ENCODE measurements at places on chromosomes 13 and 19. TPM values are rescaled to one million over a fixed set of nuclear protein-coding genes. Genes with fewer than 3 reads are reported as not detected.

The ANGPTL8 gene
- not detected for total RNA-seq

The ZNF132 gene
- total RNA-seq, result 4.9 TPM

- no peak for DNase-seq
Observed at GRCh38 chr19:33358408-33358807, 15.1 kb upstream of the CEBPG start.

DNA sequence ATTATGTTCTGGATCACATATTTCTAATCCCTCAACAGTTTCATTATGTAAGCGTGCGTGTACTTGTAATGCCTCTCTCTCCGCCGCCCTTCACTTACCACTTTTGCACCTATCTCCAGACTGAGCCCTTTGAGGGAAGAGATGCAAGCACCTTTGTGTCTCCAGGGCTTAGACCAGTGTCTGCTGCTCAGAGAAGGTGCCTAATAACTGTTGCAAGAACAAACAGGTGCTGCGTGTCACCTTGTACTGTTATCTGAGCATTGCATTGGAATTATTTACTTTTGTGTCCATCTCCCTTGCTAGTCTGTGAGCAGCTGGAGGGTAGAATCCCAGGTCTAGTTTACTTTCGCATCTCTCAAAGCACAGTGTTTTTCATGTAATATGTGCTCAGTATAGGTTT, 156.2 kb downstream of the FLT1 start:
- no peak for DNase-seq

- no peak for DNase-seq
Observed at GRCh38 chr19:34832581-34833112, 59.6 kb upstream of the ZNF599 start.

DNA sequence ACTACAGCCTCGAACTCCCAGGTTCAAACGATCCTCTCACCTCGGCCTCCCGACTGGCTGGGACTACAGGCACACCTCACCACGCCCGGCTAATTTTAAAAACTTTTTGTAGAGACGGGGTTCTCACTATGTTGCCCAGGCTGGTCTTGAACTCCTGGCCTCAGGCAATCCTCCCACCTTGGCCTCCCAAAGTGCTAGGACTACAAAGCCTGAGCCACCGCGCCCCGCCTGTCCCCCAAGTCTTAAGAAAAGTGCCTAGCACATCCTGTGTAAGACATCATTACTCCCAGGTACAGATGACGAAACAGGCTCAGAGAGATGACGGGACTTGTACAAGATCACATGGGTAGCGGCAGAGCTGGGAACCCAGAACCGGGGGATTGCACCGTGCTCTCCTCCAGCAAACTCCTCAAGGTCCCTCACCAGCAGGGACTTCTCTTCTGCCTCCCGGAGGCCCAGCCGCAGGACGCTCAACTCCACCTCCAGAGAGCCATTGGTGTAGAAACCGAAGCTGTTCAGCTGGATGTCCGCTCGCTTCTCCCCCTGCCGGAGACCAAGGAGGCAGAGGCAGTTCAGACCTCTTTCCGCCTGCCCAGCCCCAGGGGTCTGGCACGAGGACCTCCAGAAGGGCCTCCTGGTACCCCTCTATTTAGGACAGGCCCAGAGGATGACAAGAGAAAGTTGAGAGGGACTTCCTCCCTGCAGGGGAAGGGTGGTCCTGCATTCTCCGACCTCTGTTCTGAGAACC, 1.0 kb downstream of the GPR108 start:
- DNase-seq, result peak; percentile 82
